ENCODE measurements at places on chromosomes 1 and 21.
A peak's percentile ranks its signal among the peaks of the same experiment; 100 is the strongest.

DNA sequence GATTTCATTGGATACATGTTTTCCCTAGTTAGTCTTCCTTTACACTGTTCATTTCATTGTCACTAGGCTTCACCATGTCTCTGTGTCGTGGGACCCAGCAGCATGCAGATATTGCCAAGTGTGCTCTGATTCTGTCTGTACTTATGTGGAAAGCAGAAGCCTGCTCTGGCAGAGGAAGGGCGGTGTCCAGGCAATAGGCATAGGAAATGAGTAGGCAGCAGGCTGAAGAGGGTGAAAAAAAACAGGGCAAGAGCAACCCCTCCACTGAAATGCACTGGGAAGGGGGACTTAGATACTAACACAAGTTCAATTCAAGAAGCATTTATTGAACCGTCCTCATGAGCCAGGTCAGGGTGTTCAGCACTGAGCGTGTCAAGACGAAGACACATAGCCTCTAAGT, 85.2 kb upstream of the VAV3 start:
- no peak overlapping the region for H3K4me3 ChIP-seq
- DNase-seq: no peak
- no peak overlapping the region for H3K27ac ChIP-seq
- H3K36me3 ChIP-seq: no peaks in the 10 kb centered on the region

DNA sequence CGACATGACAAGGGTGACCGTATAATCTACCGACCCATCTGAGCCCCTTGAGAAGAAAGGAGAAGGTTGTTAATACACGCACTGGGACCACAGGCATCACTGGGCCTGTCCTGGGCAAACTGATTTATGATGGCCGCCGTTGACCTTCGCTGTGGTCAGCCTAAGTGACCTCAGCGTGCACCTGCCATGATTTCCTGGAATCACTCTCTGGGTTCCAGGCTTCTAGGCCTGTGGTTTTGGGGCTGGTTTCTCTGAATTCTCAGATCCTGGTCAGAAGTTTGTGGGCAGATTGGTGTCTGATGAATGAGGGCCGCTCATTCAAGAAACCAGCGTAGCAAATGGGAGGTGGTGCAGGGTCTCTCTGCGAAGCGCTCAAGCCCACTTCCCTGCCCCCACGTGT, 64.0 kb downstream of the SIK1 start:
- peak; percentile 74 for DNase-seq
- H3K27me3 ChIP-seq: peaks cover 6% of the 10 kb centered on the region
- no peak overlapping the region for H3K4me3 ChIP-seq
- no peak overlapping the region for H3K27ac ChIP-seq

DNA sequence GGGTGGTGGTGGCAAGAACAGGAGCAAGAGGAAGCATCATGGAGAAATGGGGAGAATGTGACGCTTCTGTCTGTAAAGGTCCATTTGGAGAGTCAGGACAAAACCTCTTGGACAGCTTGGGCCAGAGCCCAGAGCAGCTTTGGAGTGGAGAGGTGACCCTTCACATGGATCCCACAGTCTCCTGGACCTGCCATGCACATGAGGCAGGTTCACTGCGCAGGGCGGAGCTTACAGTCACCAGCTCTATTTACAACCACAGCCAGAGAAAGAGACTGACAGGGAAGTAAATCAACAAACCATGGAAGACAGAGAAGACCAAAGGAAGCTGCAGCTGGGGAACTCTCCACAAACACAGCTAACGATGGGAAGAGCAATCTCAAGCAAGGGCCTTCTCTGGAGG, 828 bp upstream of the RGS8 start:
- H3K27me3 ChIP-seq: peaks cover 4% of the 10 kb centered on the region
- DNase-seq: no peak
- no peaks in the 10 kb centered on the region for H3K36me3 ChIP-seq
- H3K27ac ChIP-seq: no peak overlapping the region

DNA sequence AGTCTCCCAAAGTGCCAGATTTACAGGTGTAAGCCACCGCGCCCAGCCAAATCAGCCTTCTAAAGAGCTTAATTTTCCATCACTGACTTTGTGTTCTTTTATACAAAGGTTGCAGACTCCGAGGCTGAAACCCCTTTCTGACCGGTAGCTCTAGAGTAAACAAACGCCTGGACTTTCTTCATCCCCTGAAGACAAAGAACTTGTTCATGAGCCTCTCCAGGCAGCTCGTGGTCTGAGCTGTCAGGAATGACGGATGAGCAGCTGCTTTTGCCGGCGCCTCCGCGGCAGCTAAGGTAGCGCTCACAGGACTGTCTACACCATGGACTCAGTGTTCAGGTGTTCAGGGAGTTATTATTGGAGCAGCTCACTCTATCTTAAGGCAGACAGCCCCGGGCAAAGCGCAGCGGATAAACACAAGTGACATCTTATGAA, 128.5 kb upstream of the ERRFI1 start:
- peak; percentile 88 for DNase-seq
- peak overlapping the region; percentile 32 for H3K4me3 ChIP-seq
- H3K36me3 ChIP-seq: no peaks in the 10 kb centered on the region
- no peaks in the 10 kb centered on the region for H3K27me3 ChIP-seq
- no peak overlapping the region for H3K27ac ChIP-seq

GRCh38 chr1:95002540-95003432, 70.0 kb downstream of the ALG14 start:
- DNase-seq: no peak
- peaks cover 12% of the 10 kb centered on the region for H3K4me1 ChIP-seq
- H3K27ac ChIP-seq: no peak overlapping the region
- H3K4me3 ChIP-seq: no peak overlapping the region
- no peaks in the 10 kb centered on the region for H3K27me3 ChIP-seq

GRCh38 chr1:13996334-13996733, 296.3 kb downstream of the PRDM2 start:
- no peaks in the 10 kb centered on the region for H3K27me3 ChIP-seq
- H3K27ac ChIP-seq: no peak overlapping the region
- no peak overlapping the region for H3K4me3 ChIP-seq
- no peak for DNase-seq
- no peaks in the 10 kb centered on the region for H3K4me1 ChIP-seq

DNA sequence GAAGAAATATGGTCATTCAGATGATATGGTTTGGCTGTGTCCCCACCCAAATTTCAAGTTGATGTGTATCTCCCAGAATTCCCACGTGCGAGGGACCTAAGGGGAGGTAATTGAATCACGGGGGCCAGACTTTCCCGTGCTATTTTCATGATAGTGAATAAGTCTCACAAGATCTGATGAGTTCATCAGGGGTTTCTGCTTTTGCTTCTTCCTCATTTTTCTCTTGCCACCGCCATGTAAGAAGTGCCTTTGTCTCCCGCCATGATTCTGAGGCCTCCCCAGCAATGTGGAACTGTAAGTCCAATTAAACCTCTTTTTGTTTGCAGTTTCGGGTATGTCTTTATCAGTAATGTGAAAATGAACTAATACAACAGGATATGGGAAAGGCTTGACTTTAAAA, 1.4 kb upstream of the DPM3 start:
- peaks cover 6% of the 10 kb centered on the region for H3K4me1 ChIP-seq
- no peak overlapping the region for H3K4me3 ChIP-seq
- no peak for DNase-seq
- no peaks in the 10 kb centered on the region for H3K27me3 ChIP-seq
- H3K36me3 ChIP-seq: peaks cover 3% of the 10 kb centered on the region

DNA sequence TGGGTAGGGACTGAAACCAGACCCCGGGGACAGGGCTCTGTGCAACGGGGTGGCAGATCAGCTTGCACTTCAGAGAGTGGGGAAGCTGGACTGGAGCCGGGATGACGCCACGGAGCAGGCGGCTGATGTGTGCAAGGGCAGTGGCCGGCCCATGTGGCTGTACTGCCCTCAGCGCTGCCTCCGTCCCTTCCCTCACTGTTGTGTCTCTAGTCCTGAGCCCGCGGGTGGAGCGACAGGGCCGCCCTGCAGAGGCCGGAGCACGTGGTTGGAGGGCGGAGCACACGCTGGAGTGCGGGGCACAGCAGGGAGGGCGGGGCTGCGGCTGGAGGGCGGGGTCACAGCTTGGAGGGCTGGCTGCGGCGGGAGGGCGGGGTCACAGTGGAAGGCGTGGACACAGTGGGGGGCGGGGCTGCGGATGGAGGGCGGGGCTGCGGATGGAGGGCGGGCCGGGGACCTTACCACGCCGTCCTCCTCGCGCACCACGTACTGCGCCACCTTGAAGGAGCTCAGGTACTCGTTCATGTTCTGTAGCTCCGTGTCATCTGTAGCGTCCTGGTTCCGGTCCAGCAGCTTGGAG, 52.4 kb downstream of the CHD5 start:
- no peaks in the 10 kb centered on the region for H3K27me3 ChIP-seq
- DNase-seq: peak; percentile 11
- H3K36me3 ChIP-seq: no peaks in the 10 kb centered on the region
- H3K4me1 ChIP-seq: no peaks in the 10 kb centered on the region

DNA sequence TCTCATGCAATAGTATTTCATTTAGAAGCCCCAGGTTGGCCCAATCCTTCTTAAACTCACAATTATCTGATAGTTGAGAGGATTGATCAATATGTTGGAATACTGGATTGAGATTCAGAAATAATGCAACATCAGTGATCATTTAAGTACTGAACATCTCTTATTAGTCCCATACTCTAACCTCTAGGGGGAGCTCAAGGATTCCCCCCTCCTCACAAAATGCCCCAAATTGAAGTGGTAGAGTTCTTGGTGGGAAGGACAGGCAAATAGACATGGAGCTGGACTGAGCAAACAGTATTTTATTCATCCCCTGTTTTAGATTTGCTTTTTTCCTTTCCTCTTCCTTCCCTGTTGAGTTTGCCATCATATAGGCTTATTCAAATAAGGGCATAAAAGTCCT, 62.8 kb downstream of the NGF start:
- no peak overlapping the region for H3K4me3 ChIP-seq
- DNase-seq: no peak
- H3K4me1 ChIP-seq: peaks cover 5% of the 10 kb centered on the region
- H3K27me3 ChIP-seq: no peaks in the 10 kb centered on the region
- no peak overlapping the region for H3K27ac ChIP-seq
- H3K36me3 ChIP-seq: no peaks in the 10 kb centered on the region

- no peak for DNase-seq
- H3K4me3 ChIP-seq: no peak overlapping the region
- H3K27ac ChIP-seq: no peak overlapping the region
- no peaks in the 10 kb centered on the region for H3K27me3 ChIP-seq
Observed at GRCh38 chr1:5692664-5693063, 299.6 kb downstream of the NPHP4 start.

- H3K27ac ChIP-seq: no peak within 1 kb of the TSS
- H3K4me3 ChIP-seq: no peak within 1 kb of the TSS
- no peaks in the 10 kb centered on the region for H3K27me3 ChIP-seq
- H3K4me1 ChIP-seq: peaks cover 11% of the 10 kb centered on the region
Observed at GRCh38 chr1:46671554-46671953, at the start of gene TEX38. TSS of gene TEX38 (plus strand) at chr1:46671854. CDS start at chr1:46671935, 81 bp downstream.

DNA sequence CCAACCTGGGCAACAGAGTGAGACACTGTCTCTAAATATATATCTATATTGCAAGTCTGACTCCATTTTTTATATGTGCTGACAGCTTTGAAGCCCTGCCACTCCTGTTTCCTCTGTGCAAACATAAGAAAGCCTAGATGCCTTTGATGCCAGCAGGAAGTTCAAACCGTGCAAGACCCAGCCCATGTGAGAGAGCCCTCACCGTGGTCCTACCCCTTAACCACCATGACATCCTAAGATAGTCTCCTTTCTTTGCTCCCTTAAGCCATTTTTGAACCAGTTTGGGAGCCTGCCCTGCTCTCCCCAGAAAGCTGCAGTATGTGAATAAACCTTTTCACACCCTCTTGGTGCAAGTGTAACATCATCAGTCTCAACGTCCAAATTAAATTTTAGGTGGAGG, 3.7 kb upstream of the DIPK1A start:
- H3K4me1 ChIP-seq: peaks cover 12% of the 10 kb centered on the region
- H3K4me3 ChIP-seq: no peak overlapping the region
- no peak for DNase-seq

GRCh38 chr1:160083968-160084770, 2.8 kb downstream of the KCNJ9 start:
- H3K4me1 ChIP-seq: peaks cover 6% of the 10 kb centered on the region
- no peak overlapping the region for H3K27ac ChIP-seq
- peaks cover 43% of the 10 kb centered on the region for H3K27me3 ChIP-seq
- DNase-seq: peak; percentile 17
- peak overlapping the region; percentile 44 for H3K4me3 ChIP-seq

- H3K4me1 ChIP-seq: peaks cover 18% of the 10 kb centered on the region
- H3K4me3 ChIP-seq: no peak overlapping the region
- H3K36me3 ChIP-seq: peaks cover 13% of the 10 kb centered on the region
- H3K27ac ChIP-seq: no peak overlapping the region
- peak; percentile 20 for DNase-seq
- no peaks in the 10 kb centered on the region for H3K27me3 ChIP-seq
Observed at GRCh38 chr1:223811634-223812101, 34.1 kb downstream of the TP53BP2 start.
